Urothelium cell line (cell line): ENCODE measurements at places on chromosomes 16 and 17.

DNA sequence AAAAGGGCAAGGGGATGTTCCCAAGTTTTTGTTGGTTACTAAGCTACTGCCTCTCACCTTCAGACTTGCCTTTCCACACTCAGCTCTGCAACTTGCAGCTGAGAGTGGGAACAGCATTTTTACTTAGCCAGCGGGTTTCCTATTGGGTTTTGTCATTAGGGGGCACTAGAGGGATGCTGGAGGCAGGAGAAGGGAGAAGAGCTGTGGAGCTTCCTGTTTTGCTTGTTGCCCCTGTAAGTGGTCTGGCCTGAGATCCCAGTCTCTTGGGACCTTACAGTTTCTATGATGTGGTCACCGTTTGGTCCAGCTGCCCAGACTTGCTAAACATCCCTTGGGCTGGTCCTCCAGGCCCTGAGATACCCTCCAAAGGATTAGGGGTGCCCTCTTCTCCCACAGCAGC lies 209.6 kb upstream of the NLRP1 start:
- no peak for DNase-seq

DNA sequence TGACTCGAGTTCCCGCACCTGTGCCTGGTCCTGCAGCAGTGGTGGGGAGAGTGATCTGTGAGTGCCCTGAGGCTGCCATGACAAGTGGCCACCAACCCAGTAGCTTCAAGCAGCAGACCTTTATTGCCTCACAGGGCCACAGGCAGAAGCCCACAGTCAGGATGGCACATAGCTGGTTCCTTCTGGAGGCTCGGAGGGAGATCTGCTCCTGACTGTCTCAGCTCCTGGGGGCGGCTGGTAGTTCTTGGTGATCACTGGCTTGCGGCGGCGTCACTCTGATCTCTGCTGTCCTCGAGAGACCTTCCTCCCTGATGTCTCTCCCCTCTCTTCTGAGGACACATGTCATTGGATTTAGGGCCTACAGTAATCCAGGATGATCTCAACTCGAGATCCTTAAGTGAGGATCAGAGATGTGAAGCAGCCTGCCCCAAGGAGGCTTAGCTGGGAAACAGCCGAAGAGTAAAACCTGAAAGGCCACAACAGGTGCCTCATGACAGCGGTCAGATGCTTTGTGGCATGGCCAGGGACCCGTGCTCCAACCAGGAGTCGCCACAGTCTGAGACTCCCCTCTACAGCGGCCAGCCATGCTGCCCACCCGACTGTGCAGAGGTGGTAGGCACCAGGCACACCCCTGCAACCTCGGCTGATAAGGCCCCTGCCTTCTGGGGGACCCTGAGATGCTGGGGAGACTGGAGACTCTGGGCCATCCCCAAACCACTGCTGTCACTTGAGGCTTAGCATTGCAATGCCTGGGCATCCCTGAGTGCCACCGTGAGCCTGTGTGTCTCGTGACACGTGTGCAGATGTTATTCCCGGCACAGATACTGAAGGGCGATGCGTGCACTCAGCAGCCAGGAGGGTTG lies 30.0 kb upstream of the SLC38A10 start:
- DNase-seq: no peak

DNA sequence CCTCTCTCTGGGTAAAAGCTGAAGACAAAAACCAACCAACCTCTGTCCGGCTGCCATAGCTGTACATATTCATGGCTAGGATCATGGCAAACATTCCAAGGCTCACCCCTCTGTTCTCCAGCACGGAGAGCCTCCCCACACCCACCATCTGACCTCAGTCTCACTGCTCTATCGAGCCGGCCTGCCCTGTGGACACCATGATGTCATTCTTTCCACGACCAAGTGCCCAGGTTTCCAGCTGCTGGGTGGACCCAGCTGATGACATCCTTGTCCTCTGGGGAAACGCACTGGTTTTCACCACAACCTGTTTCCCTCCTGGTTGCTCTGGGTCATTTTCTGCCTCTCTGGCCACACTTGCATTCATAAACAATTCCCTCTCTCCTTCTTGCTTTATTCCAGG lies 67.7 kb downstream of the NDEL1 start:
- no peak for DNase-seq

GRCh38 chr16:3017794-3018506 lies at the start of gene CLDN6:
Gene CLDN6 (minus strand): TSS chr16:3018183. CDS start chr16:3016021, 2,162 bp downstream.
- DNase-seq: no peak

- DNase-seq: peak; percentile 50
Measured at GRCh38 chr17:32007463-32008298, 498 bp downstream of the LRRC37B start.

DNA sequence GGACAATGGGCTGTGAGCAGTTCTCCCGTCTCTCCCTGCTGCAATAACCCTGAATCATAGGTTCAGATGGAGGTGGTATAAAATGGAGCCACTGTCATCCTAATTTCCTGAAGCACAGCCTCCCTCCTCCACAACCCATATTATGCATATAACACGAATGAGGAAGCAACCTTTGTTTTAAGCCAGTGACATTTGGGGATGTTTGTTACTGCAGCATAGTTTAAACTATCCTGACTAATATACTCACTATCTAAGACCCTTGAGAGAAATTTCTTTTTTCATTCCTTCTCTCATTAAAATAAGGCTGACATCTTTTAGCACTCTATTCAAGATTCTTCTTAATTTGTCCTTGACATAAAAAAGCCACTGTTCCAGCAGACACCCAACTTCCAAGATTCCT lies 413.4 kb downstream of the SOX9 start:
- no peak for DNase-seq

DNA sequence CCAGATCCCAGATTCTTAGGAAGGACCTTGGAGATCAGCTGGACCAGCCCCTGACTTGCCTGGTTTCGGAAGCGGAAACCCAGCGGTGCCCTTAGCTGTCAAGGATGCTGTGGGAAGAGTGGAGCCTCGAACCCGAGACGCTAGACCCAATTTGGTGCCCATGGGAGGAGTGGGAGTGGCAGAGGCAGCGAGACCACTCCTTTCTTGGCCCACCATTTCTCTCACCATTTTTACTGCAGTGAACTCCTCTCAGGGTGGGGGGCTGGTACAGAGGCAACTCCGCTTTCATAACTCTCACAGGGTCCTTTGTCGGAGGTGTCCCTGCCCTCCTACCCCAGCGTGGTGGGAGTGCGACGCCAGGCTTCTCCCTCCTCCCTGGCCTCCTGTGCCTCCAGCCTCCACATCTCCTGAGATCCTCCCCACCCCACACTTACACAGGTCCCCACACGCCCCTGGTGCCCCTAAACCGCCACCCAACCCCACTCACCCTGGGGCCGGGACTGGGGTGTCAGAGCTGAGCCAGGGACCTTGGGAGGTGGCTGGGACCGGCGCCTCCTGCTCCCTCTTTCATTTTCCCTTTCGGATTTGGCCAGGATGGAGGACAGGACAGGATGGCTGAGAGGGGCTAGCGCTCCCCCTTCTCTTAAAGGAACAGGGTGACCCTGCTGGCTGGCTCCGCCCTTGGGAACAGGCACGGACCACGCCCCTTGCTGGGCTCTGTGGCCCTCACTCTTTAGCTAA lies at the start of gene GJD3:
TSS of gene GJD3 (minus strand) at position 617 of the 741 bp plus-strand sequence. CDS start 922 bp downstream, outside the sequence.
- DNase-seq: no peak

DNA sequence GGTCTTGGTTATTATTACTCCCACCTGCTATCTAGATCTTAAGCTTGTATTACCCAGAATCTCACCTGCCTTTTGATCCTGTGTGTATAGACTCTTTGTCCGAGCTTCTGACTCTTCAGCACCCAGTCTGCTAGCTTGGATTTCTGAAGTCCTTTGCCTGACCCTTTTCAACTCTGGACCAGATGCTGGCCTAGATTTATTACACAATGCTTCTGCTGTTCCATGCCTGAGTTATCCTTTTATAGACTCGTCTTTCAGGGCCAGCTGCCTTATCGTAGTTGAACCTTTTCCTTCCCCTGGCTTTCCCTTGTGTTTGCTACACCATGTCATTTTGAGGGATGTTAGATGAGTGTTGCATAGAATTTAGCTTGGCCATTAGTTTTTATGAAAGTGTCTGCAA lies 32.6 kb downstream of the RHOT1 start:
- no peak for DNase-seq

GRCh38 chr17:82687871-82688270 lies 10.6 kb downstream of the RAB40B start:
- no peak for DNase-seq

DNA sequence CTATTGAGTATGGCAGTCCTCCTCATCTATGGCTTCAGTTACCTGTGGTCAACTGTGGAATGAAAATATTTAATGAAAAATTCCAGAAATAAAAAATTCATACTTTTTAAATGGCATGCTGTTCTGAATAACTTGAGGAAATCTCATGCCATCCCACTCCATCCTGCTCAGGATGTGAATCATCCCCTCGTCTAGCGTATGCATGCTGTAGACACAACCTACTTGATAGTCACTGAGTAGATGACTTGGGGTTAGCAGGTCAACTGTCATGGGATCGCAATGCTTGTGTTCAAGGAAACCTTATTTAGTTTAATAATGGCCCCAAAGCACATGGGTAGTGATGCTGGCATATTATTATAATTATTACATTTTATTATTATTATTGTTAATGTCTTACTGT lies 4.8 kb upstream of the VAC14 start:
- DNase-seq: peak; percentile 53

GRCh38 chr17:54956791-54957190 lies 11.7 kb downstream of the COX11 start:
- no peak for DNase-seq

DNA sequence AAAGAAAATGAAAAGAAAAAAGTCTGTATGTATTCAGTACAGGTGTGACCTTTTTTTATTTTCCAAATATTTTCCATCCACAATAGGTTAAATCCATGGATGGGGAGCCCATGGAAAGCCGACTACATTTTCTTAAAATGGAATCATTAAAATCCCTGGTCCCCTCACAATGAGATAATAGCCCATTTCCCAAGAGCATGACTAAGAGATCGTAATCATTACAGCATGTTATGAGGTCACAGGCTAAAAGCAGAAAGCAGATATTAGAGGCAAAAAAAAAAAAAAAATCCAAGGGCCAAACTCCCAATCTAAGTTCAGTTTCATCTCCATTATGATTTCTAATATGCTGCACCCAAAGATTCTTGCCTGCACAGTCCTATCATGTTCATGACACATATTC lies 44.7 kb downstream of the CYTH1 start:
- DNase-seq: no peak

- DNase-seq: no peak
Measured at GRCh38 chr16:88853325-88853941, 3.3 kb downstream of the GALNS start.

DNA sequence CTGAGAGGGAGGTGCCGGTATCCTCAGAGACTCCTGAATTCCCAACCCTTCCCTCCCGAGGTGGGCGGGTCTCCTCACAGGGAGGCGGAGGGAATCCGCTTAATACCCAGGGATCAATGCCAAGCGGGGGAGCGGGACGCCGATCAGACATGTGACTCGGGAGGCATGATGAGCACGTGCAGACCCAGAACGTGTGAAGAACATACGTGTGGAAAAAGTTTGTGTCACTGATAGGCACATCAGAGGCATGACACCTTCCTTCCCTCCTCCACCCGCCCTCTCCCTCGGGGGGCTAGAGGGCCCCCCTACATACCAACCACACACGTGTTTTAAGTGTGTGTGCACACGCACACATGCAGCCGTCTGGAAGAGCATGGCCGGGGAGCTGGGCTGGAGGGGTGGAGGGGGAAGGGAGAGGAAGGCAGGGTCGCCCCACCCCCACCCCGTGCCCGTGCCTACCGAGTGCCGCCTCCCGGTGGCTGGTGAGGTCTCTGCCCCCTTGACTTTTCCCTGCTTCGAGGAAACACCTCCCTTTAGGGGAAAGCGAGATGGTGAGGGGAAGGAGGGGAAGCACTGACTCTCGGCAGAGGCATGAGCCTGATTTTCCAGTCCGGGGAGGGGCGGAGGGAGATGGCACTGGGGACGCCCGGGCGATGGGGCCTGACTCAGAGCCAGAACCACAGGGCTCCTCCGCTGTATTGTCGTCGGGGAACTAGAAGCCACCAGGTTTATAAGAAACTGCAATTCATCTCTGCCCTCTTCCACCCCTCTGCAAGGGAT lies 12.1 kb upstream of the TBX21 start:
- DNase-seq: peak; percentile 87

DNA sequence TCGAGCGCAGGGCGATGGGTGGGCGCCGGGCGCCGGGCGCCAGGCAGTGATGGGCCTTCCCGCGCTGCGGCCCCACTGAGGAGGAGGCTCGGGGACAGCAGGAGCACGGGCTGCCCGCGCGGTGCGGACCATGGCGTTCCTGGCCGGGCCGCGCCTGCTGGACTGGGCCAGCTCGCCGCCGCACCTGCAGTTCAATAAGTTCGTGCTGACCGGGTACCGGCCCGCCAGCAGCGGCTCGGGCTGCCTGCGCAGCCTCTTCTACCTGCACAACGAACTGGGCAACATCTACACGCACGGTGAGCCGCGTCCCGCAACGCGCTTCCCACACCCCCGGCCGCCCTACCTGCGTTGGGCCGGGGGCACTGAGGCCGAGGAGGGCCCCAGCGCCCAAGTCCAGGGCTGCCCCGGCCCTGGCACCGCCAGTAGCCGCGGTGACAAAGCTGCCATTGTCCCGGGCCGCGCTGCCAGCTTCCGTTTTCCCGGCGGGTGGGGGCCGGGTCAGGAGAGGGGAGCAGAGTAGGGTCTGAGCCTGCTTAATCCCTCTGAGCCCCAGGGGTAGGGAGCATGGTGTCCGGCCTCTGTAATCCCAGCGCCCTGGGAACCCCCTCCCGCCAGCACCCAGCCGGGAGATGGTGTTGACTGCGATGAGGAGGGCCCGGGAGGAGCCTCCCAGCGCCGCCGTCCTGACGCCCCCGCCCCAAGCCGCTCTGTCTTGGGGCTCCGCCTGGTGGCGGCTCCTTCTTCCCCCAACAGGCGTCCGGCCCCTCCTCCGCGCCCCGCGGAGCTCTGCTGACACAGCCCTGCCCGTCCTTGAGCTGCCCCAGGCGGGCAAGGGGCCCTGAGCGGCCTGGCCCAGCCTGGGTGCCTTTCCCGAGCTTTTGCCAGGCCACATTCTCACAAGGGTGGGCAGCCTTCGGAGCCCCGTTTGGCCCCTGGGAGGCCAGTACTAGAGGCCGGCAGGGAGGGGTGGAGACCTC lies 685 bp downstream of the PAQR4 start:
- peak; percentile 89 for DNase-seq

GRCh38 chr16:29925105-29925756 lies 795 bp downstream of the KCTD13 start:
- DNase-seq: no peak

DNA sequence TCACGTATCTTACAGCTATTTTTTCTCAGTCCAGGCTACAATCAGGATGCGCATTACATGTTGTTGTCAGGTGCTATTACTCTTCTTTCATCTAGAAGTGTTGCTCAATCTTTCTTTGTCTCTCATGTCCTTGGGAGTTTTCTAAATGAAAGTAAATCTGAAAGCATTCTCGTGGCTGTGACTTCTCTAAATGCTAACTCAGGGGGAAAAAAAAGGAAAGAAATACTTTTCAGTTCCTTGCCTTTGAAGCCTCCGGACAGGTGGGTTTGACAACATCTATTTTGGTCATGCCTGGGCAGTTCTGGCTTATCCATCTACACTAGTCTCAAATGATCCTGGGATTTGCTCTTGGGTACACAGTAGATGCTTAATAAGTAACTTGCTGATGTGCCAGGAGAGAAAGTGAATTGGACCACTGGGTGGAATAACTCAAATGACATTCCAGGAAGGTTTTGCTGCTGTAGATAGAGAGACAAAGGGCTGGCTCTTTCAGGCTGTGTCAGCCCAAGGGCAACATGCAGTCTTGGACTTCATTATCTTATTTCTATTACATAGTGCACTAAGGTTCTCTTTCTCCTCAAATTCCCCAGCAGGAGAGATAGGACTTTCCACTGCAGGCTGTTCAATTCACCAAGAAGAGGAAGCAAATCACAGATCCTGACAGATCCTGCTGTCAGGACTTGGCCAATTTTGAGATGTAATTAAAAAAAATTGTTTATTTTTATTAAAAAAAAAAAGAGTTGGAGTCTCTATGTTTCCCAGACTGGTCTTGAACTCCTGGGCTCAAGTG lies 63.6 kb upstream of the NFAT5 start:
- no peak for DNase-seq
